ENCODE measurements at places on chromosomes 7 and 10. TPM values are rescaled to one million over a fixed set of nuclear protein-coding genes. Genes with fewer than 3 reads are reported as not detected.
A peak's percentile ranks its signal among the peaks of the same experiment; 100 is the strongest.

Gene PLAC9
- total RNA-seq: 16.7 TPM

- DNase-seq: peak; percentile 59
- no peaks in the 10 kb centered on the region for H3K36me3 ChIP-seq
- H3K27ac ChIP-seq: no peak overlapping the region
Observed at GRCh38 chr10:102583435-102584417, 60.6 kb upstream of the TRIM8 start.

- no peaks in the 10 kb centered on the region for H3K4me1 ChIP-seq
- DNase-seq: no peak
- H3K4me3 ChIP-seq: no peak overlapping the region
Observed at GRCh38 chr7:15764010-15764409, 77.5 kb upstream of the MEOX2 start.

Gene RBP4
- 0.31 TPM for total RNA-seq

Gene FLNC
- 12.0 TPM for total RNA-seq

Gene STOX1
- 2.5 TPM for total RNA-seq

GRCh38 chr7:140009735-140010134, 53.0 kb downstream of the PARP12 start:
- DNase-seq: no peak
- no peaks in the 10 kb centered on the region for H3K4me1 ChIP-seq
- H3K27me3 ChIP-seq: no peaks in the 10 kb centered on the region
- H3K36me3 ChIP-seq: no peaks in the 10 kb centered on the region
- H3K4me3 ChIP-seq: no peak overlapping the region

DNA sequence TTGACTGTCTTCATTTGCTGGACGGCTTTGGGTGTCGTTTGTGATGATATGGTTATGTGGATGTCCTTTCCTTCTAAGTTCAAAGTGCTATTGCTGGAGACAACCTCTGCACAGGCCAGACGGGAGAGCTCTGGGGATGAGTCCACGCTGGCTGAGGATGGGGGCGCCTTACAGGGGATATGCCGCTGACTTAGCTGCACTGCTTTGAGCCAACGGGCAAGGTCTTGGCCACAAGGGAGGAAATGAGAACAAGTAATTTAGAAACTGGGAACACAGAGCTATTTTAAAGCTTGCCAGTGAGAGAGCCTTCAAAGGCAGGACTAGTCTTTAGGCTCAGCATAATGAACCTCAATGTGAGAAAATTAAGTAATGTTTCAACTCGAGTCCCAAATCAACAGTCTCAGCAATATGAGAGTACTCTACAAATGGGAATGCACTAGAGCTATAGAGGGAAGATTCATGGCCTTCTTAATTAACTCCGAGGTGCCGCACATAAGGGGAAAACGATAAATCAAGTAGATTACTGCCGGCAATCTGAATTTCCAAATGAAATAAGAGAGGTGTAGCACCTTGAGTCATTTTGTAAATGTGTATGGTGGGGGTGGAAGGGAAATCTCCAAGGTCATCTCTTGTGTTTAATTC, 209.3 kb downstream of the JAZF1 start:
- H3K27ac ChIP-seq: no peak overlapping the region
- no peak overlapping the region for H3K4me3 ChIP-seq
- H3K4me1 ChIP-seq: no peaks in the 10 kb centered on the region

Gene RAB11FIP2
- 14.5 TPM for total RNA-seq

DNA sequence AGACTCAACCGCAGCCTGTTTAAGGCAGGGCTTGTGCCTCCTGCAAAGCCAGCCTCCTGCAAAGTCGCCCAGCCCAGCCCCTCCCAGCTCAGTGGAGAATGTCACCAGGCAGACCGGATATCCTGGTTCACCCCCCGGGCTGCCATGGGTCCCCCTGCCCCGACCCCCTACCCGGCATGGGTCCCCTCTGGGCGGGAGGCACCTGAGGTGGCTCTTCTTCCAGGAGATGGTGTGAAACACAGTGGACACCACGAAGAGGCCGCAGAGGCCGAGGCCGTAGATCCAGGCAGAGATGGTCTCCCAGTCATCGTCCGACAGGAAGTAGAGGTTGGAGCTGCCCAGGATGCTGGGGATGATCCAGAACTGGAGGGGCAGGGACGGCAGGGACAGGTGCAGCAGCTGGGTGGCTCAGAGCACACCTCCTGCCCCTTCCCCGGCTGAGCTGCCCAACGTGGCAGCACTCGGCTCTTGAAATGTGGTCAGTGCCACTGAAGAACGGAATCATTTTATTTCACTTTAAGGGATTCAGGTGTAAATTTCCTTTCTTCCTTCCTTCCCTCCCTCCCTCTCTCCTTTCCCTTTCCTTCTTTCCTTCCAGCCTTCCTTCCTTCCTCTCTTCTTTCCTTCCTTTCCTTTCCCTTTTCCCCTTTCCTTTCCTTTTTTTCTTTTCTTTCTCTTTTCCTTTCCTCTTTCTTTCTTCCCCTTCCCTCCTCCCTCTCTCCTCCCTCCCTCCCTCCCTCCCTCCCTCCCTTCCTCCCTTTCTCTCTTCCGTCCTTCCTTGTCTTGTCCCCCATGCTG, 36.7 kb upstream of the RADIL start:
- no peak overlapping the region for H3K27ac ChIP-seq
- no peak for DNase-seq
- H3K36me3 ChIP-seq: no peaks in the 10 kb centered on the region
- no peaks in the 10 kb centered on the region for H3K4me1 ChIP-seq
- H3K27me3 ChIP-seq: no peaks in the 10 kb centered on the region

DNA sequence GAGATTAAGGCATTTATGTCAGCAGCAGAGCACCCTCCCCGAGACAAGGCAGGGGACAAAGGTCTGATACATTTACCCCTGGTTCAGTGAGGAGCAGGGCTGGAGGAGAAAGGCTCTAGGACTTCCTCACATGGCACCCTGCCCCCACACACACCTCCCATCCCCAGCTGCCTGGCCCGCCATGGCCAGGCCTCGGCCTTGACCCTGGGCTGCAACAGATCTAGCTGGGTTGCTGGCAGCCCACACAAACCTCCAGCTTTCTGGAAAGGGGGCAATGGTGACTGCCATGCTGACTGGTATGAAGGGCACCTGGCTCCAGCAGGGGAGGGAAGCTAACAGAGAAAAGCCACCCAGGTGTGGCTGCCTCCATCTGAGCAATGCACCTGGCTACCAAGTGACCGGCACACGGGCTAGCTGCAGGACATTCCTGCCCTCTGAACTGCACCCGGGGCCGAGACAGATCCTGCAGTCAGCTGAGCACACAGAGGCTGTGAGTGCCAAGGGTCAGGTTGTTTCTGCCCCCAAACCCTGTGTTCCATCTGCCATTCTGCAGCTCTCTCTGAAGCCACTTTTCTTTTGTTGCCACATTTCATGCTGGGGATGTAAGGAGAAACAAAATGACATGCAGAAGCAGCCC, 85.8 kb upstream of the LRRC18 start:
- H3K27ac ChIP-seq: no peak overlapping the region
- H3K4me3 ChIP-seq: no peak overlapping the region
- H3K27me3 ChIP-seq: no peaks in the 10 kb centered on the region
- H3K36me3 ChIP-seq: no peaks in the 10 kb centered on the region
- no peaks in the 10 kb centered on the region for H3K4me1 ChIP-seq
- DNase-seq: no peak

- H3K27ac ChIP-seq: no peak overlapping the region
- peaks cover 2% of the 10 kb centered on the region for H3K4me1 ChIP-seq
- DNase-seq: no peak
- no peak overlapping the region for H3K4me3 ChIP-seq
Observed at GRCh38 chr7:157299613-157300368, 37.0 kb upstream of the DNAJB6 start.

GRCh38 chr7:17965603-17966002, 25.3 kb upstream of the SNX13 start:
- DNase-seq: no peak
- no peaks in the 10 kb centered on the region for H3K36me3 ChIP-seq
- H3K4me3 ChIP-seq: no peak overlapping the region
- H3K4me1 ChIP-seq: no peaks in the 10 kb centered on the region

Gene PAPOLB
- total RNA-seq: 0.11 TPM

Gene OR2A25
- total RNA-seq: not detected

DNA sequence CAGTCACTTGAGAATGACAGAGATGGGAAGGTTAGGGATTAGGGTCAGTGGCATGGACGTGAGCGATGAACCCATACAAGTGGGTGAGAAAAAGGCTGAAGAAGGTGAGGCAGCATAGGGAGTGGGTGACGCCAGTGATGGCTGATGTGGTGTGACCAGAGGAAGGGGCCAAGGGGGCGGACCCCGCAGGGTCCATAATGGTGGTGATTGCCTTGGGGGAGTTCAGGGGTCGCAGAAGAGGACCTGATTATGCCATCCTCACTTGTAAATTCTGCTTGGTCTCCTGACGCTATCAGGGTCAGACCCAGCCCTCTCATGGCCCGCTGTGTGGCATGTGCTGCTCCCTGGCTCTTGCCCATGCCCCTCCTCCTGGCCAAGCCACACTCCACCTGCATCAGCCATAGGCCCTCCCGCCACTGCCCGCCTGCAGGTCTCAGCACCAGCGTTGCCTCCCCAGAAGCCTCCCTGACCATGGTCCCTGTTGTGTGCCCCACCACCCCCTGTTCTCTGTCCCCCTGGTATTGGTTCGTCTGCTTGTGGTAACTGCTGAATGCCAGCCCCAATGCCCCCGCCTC, 235.7 kb downstream of the EBF3 start:
- no peak for DNase-seq
- no peak overlapping the region for H3K27ac ChIP-seq
- H3K36me3 ChIP-seq: no peaks in the 10 kb centered on the region
- peaks cover 5% of the 10 kb centered on the region for H3K4me1 ChIP-seq

DNA sequence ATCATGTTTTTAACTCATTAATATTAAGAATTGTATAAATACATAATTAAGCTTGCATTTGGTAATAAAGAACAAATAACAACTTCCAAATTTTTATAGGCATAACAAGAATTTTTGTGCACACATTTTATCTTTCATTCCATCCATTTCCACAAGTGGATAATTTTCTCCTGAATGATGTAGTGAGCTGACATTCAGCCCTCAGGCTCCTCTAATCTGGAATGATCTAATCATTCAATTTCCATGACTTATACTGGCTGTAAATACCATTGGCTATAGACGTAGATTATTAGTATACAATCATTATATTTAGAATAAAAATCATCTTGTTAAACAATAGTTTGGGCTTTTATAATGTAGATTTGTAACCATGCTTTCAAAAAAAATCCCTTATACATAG, 287.2 kb upstream of the GHITM start:
- H3K36me3 ChIP-seq: no peaks in the 10 kb centered on the region
- no peak for DNase-seq
- no peaks in the 10 kb centered on the region for H3K27me3 ChIP-seq
- no peaks in the 10 kb centered on the region for H3K4me1 ChIP-seq
- no peak overlapping the region for H3K4me3 ChIP-seq

Gene SEMA3C
- total RNA-seq: 0.98 TPM

DNA sequence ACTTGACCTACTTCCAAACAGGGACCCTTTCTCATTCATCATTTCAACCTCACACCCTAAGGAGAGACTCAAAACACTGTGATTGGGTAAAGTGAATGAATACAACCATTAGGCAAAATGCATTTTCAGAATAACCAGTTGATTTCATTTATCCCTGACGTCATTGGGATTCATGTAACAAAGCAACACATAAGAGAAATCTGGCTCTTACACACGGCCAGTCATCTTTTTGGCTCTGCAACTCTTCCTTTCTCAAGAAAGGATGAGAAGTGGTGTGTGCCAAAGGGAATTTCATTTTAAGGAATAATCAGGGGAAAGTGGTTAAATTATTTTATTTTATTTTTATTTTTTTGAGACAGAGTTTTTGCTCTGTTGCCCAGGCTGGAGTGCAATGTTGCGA, 83.1 kb downstream of the CPVL start:
- DNase-seq: no peak
- no peaks in the 10 kb centered on the region for H3K36me3 ChIP-seq
- no peaks in the 10 kb centered on the region for H3K27me3 ChIP-seq

DNA sequence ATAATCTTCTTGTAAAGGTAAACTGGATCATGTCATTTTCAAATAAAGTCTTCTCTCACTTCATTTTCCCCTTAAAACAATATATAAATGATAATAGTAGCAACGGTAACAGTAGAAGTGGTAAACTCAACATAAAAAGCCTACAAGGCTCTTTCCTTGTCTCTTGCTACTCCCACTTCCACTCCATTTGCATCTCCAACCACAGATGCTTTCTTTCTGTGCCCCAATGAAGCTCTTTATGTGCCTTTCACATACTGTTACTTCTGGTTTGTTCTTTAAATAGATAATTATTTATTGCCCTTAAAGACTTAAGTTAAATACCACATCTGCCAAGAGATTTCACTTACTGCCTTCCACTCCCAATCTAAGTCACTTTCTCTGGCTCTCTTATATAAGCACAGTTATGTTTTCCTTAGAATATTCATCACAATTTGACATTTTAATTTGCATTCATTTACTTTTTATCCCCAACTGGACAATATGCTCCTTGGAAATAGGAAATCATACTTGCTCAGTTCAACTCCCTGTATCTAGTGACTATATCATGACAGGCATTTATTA, 149.9 kb downstream of the CRPPA start:
- no peaks in the 10 kb centered on the region for H3K4me1 ChIP-seq
- no peaks in the 10 kb centered on the region for H3K27me3 ChIP-seq
- no peaks in the 10 kb centered on the region for H3K36me3 ChIP-seq
- no peak for DNase-seq

Gene MYOF
- total RNA-seq: 3.2 TPM

DNA sequence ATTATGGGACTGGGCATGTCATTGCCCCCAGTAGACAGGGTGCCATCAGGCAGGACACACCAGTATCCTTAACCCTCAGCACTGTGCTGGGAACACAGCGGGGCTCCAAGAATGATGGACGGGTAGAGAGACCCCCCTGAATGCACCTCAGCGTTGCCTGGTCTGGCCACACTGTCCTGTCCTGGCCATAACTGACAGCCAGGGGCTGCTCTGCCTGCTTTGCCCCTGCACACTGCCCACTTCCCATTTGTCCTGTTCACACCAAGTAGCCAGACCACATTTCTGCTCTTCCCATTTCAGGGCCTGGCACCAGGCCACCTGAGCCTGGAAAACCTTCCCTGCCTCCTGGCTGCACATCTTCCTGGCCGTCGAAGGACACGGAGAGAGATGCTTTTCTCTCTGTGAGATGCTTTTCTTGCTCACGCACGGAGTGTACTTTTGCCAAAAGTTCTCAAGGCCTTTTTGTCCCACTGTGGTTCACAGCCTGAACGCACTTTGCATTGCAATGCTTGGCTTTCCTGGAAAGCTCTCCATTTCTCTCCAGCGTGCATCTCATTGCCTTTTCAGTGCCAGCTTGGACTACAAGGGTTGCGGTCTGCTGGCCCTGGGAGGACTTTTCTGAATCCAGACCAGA, 131.0 kb upstream of the EEPD1 start:
- no peaks in the 10 kb centered on the region for H3K27me3 ChIP-seq
- H3K4me1 ChIP-seq: no peaks in the 10 kb centered on the region
- no peak overlapping the region for H3K27ac ChIP-seq
- H3K4me3 ChIP-seq: no peak overlapping the region
- DNase-seq: no peak
- H3K36me3 ChIP-seq: no peaks in the 10 kb centered on the region

Gene SFTPA1
- not detected for total RNA-seq

Gene POLR1F
- 24.6 TPM for total RNA-seq

Gene RNLS
- total RNA-seq: 7.5 TPM

All from H1 (cell line).